ENCODE measurements at places on chromosomes 5 and 9.

DNA sequence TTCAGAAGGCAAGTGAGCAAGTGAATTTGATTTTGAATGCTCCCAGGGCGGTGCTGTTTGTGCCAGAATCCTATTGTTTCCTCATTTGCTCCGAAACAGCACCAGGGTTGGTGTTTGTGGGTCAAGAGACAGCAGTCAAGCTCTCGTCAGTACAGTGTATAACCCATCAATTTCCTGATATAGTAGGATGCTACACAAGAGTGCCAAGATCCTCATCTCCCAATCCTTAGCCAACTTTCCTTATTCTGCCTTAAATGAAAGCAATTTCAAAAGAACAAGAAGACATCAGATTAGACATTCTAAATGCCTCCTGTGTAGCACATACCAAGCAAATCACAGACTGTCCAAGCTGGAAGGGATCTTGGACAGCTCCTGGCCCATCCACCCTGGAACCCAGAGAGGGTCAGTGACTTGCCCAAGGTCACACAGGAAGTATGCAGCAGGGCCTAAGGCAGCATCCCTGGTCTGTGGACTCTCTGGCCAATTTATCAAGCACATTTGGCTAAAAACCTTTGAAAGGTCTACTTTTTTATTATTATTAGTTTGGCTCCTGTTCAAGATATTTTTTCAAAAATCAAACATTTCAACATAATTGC is 4.5 kb downstream of the WHRN start:
- H3K27ac ChIP-seq = no peak overlapping the region
- no peak for DNase-seq
- peaks cover 1% of the 10 kb centered on the region for H3K4me1 ChIP-seq
- H3K4me3 ChIP-seq = no peak overlapping the region
- no peaks in the 10 kb centered on the region for H3K36me3 ChIP-seq
- no peaks in the 10 kb centered on the region for H3K27me3 ChIP-seq

GRCh38 chr5:1436036-1436435 is 9.2 kb downstream of the SLC6A3 start:
- no peaks in the 10 kb centered on the region for H3K36me3 ChIP-seq
- H3K27ac ChIP-seq = no peak overlapping the region
- H3K27me3 ChIP-seq = no peaks in the 10 kb centered on the region
- no peaks in the 10 kb centered on the region for H3K4me1 ChIP-seq

GRCh38 chr9:137504432-137504777 is 45.3 kb upstream of the NSMF start:
- H3K27ac ChIP-seq = no peak overlapping the region
- no peak for DNase-seq
- H3K36me3 ChIP-seq = no peaks in the 10 kb centered on the region
- H3K27me3 ChIP-seq = no peaks in the 10 kb centered on the region
- no peak overlapping the region for H3K4me3 ChIP-seq

DNA sequence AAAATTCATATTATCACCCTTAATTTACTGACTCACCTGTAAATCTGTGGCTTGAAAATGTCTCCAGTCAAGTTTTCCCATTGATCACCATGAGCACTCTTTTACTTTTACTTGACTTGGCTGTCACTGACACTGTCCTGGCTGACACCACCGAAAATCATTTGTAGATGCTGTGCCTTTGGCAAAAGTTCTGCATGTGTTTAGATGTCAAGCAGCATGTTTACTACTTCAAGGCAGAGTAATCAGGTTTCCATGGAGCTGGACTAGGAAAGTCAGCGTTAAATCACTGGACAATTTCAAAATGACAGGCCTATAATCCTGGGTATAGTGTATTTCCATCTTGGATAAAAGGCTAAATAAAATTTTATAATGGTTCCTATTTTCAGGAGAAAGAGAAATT is 1530.6 kb upstream of the CDH6 start:
- no peaks in the 10 kb centered on the region for H3K4me1 ChIP-seq
- no peak overlapping the region for H3K4me3 ChIP-seq

GRCh38 chr9:104915753-104916152 is 12.2 kb downstream of the ABCA1 start:
- no peak for DNase-seq
- no peak overlapping the region for H3K27ac ChIP-seq
- H3K4me3 ChIP-seq = no peak overlapping the region
- no peaks in the 10 kb centered on the region for H3K4me1 ChIP-seq

Measured in iPS DF 6.9 (cell line).